ENCODE measurements at places on chromosomes 4 and X.

GRCh38 chr4:187606581-187606980 is 389.0 kb upstream of the ZFP42 start:
- DNase-seq = no peak

GRCh38 chrX:29541038-29541437 is 674.3 kb upstream of the MAGEB2 start:
- no peak for DNase-seq

DNA sequence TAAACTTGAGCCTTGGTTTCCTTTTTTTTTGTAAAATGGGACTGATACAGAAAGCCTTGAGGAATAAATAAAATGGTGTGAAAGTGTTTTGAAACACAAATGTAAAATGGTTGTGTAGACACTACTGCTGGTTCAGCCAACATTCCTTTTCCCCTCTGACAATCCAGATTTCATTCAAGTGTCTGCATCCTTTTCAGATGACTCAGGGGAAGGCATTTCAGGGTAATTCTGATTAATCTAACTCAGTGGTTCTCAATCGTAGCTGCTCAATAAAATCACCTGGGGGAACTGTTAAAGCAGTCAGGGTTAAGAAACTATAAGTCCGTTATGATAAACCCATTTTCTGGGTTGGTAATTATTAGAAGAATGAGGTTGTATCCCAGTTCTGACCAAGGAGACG is 4.6 kb downstream of the ARHGAP10 start:
- no peak for DNase-seq

DNA sequence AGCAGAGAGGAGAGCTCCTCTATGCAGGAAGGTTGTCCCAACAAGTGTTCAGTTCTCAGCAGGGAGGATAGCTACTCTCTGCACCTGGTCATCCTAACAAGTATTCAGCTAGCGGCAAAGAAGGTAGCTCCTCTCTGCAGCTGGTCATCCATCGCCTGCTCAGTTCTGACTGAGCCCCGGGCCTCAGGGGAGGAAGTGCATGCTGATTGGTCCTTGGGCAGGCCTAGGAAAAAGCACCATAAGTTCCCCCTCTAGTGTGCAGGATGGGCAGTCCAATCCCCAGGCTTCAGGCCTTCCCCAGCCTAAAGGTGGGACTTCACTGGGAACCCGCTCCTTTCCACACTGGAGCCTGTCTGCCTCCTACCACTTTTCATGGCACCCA is 4.4 kb upstream of the FBXW7 start:
- DNase-seq = no peak
